ENCODE measurements at places on chromosomes 13 and 19.

GRCh38 chr13:76656500-76656899 lies 229.7 kb downstream of the KCTD12 start:
- DNase-seq: no peak

GRCh38 chr13:109385242-109385560 lies 401.2 kb downstream of the IRS2 start:
- no peak for DNase-seq

DNA sequence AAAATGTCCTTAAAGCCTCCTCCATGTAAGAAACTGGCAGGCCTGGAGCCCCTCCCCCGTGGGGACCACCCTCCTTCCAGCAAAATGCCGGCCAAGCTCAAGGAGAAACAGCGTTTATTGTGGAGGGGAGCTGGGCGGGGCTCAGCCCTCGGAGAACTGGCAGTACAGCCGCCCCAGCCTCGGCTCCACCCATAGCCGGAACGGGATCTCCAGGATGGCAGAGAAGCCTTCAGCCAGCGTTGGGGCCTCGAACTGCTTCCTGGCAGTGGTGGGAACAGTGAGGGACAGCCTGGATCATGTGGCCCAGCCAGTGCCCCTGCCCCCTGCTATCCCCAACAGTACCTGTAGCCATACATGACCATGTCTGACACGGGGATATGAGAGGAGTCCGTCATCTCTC lies 6.3 kb downstream of the PNKP start:
- DNase-seq: peak; percentile 42

GRCh38 chr19:27909185-27909840 lies 1303.6 kb downstream of the UQCRFS1 start:
- DNase-seq: no peak

All from left lung (tissue), 14 donors.